ENCODE measurements at places on chromosomes 5 and 9. TPM values are rescaled to one million over a fixed set of nuclear protein-coding genes. Genes with fewer than 3 reads are reported as not detected.

GRCh38 chr5:90792725-90793124 is 234.1 kb downstream of the ADGRV1 start:
- peaks cover 59% of the 10 kb centered on the region for H3K36me3 ChIP-seq
- H3K27me3 ChIP-seq = no peaks in the 10 kb centered on the region
- H3K27ac ChIP-seq = no peak overlapping the region
- no peak overlapping the region for H3K4me3 ChIP-seq
- H3K4me1 ChIP-seq = no peaks in the 10 kb centered on the region
- no peak for DNase-seq

- no peak for DNase-seq
- H3K36me3 ChIP-seq = no peaks in the 10 kb centered on the region
- H3K4me1 ChIP-seq = peaks cover 24% of the 10 kb centered on the region
- H3K27me3 ChIP-seq = no peaks in the 10 kb centered on the region
- no peak overlapping the region for H3K27ac ChIP-seq
These were observed 68.4 kb downstream of the ANKRD33B start for GRCh38 chr5:10632110-10632761.

Gene SMIM33
- total RNA-seq = not detected

GRCh38 chr9:71506821-71507220 is 261.5 kb downstream of the CEMIP2 start:
- no peak for DNase-seq
- no peak overlapping the region for H3K27ac ChIP-seq
- no peaks in the 10 kb centered on the region for H3K36me3 ChIP-seq
- H3K4me1 ChIP-seq = 0 out of 2 replicates have a peak, but pooled peaks cover 3% of the 10 kb centered on the region
- H3K27me3 ChIP-seq = no peaks in the 10 kb centered on the region
- no peak overlapping the region for H3K4me3 ChIP-seq

- H3K4me1 ChIP-seq = no peaks in the 10 kb centered on the region
- peaks cover 5% of the 10 kb centered on the region for H3K36me3 ChIP-seq
- no peak for DNase-seq
- no peak overlapping the region for H3K4me3 ChIP-seq
- H3K27me3 ChIP-seq = no peaks in the 10 kb centered on the region
These were observed 164.4 kb downstream of the GIN1 start for GRCh38 chr5:102955488-102955887.

- no peaks in the 10 kb centered on the region for H3K27me3 ChIP-seq
- peak; percentile 12 for DNase-seq
- no peaks in the 10 kb centered on the region for H3K4me1 ChIP-seq
- H3K27ac ChIP-seq = no peak overlapping the region
These were observed 1809.9 kb upstream of the ACO1 start for GRCh38 chr9:30574355-30575151.

Gene GRM6
- total RNA-seq = not detected

DNA sequence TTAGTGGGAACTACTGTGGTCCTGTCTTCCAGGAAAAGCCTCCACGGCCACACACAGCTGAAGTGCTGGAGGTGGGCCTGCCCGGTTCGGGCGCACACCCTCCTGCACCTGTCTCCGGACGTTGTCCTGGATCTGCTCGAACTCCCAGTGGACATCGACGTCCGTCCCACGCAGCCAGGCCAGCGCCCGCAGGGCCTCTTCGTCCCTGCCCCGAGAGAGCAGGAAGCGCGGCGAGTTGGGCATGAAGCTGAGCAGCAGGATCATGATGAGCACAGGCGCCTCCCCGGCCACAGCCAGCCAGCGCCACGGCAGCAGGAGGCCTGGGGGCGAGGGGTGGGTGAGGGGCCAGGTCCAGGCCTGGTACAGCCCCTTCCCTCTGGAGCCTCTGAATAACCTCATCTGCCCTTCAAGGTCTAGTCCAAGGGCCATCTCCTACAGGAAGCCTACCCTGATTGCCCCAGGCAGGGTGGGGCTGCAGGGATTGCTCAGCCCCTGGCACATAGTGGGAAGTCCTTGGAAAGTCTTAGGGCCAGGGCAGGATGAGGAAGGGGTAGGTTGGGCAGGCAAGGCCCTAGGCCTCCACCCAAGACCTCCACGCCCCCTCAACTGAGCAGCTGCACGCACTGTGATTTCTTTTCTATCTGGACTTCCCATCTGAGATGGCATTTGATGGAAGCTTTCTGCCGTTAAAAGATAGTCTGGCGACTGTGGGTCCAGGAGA is 3.4 kb downstream of the SLC2A6 start:
- no peak overlapping the region for H3K27ac ChIP-seq
- peaks cover 8% of the 10 kb centered on the region for H3K4me1 ChIP-seq
- H3K36me3 ChIP-seq = peaks cover 3% of the 10 kb centered on the region
- no peak overlapping the region for H3K4me3 ChIP-seq

- DNase-seq = no peak
- no peaks in the 10 kb centered on the region for H3K4me1 ChIP-seq
- no peak overlapping the region for H3K27ac ChIP-seq
- no peak overlapping the region for H3K4me3 ChIP-seq
These were observed 757.6 kb downstream of the SEMA5A start for GRCh38 chr5:8788246-8788645.

DNA sequence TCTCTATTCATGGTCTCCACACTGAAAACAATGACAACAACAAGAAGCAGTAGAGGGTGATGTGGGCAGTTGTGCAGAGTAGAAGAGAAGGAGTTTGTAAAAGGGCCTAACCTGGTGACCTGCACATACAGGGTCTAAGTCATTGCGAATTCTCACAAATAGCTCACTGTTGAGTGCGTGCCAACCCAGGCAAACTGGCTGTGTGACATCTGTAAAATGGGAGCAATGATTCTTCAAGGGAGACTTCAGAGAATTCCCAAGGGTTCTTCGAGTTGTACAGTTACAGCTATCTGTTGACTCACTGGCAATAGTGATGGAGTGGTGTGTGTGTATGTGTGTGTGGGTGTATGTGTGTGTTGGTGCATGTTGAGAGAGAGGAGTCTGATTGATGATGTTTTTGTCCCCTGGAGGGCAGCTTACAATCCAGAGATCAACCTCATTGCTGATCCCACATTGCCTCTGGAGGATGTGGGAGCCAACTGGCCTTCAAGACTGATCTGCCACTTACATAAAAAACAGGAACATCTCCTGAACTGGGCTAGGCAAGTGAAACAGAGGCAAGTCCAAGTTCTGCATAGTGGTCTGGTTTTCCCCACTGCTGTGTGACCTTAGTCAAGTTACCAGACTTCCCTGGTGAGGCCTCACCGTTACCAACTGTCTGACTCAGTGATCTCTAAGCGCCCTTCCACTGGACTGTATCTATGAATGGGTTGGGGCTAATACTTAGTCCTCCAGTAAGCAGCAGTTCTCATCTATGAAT is 3.2 kb downstream of the FAT2 start:
- H3K27ac ChIP-seq = no peak overlapping the region
- peaks cover 7% of the 10 kb centered on the region for H3K4me1 ChIP-seq
- H3K27me3 ChIP-seq = no peaks in the 10 kb centered on the region
- no peaks in the 10 kb centered on the region for H3K36me3 ChIP-seq
- no peak for DNase-seq

DNA sequence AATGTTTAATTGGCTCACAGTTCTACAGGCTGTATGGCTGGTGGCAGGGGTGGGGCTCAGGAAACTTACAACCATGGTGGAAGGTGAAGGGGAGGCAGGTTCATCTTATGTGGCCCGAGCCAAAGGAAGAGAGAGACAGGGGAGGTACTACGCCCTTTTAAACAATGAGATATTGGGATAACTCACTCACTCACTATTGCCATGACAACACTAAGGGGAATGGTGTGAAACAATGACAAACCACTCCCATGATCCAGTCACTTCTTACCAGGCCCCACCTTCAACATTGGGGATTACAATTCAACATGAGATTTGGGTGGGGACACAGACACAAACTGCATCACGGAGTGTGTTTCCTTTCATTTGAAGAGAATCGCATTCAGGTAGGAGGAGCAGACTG is 220.9 kb downstream of the GADD45G start:
- no peak for DNase-seq
- no peaks in the 10 kb centered on the region for H3K36me3 ChIP-seq
- H3K27ac ChIP-seq = no peak overlapping the region
- H3K4me3 ChIP-seq = no peak overlapping the region

GRCh38 chr9:123807251-123807650 is 122.7 kb downstream of the DENND1A start:
- H3K4me3 ChIP-seq = no peak overlapping the region
- no peak for DNase-seq
- H3K27me3 ChIP-seq = no peaks in the 10 kb centered on the region
- H3K27ac ChIP-seq = no peak overlapping the region
- H3K36me3 ChIP-seq = no peaks in the 10 kb centered on the region

- no peak overlapping the region for H3K27ac ChIP-seq
- no peaks in the 10 kb centered on the region for H3K36me3 ChIP-seq
- no peak overlapping the region for H3K4me3 ChIP-seq
- H3K4me1 ChIP-seq = peaks cover 34% of the 10 kb centered on the region
These were observed 169.8 kb downstream of the SMC2 start for GRCh38 chr9:104263942-104264341.

DNA sequence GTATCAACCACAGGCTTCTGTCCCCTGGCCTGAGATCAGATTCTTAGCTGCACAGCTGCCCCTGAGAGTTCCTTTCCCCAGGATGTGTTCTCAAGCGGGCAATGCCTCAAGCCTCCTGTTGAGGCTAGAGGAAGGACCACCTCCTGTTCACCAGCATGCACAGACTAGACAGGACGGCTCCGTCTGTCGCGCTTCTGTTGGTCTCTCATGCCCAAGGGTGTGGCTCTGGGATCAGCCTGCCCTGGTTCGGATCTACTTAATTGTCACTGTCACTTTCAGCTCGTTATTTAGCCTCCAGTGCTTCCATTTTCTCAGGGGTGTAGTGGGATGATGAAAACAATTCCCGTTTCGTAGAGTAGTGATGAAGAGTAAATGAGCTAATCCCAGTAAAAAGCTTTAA is 103.1 kb downstream of the KCNIP1 start:
- H3K4me1 ChIP-seq = peaks cover 6% of the 10 kb centered on the region
- H3K27ac ChIP-seq = no peak overlapping the region
- no peak overlapping the region for H3K4me3 ChIP-seq
- H3K27me3 ChIP-seq = no peaks in the 10 kb centered on the region
- no peak for DNase-seq
- H3K36me3 ChIP-seq = no peaks in the 10 kb centered on the region

Gene PCDHGB4
- total RNA-seq = 16.6 TPM

Gene WDR38
- total RNA-seq = not detected

GRCh38 chr5:180090098-180090768 is 18.7 kb upstream of the RNF130 start:
- H3K27ac ChIP-seq = peak overlapping the region; percentile 98
- no peaks in the 10 kb centered on the region for H3K36me3 ChIP-seq
- H3K4me3 ChIP-seq = peak overlapping the region; percentile 59
- no peaks in the 10 kb centered on the region for H3K27me3 ChIP-seq
- DNase-seq = peak; percentile 96

- peaks cover 58% of the 10 kb centered on the region for H3K4me1 ChIP-seq
- no peaks in the 10 kb centered on the region for H3K27me3 ChIP-seq
- no peak overlapping the region for H3K27ac ChIP-seq
- no peak overlapping the region for H3K4me3 ChIP-seq
These were observed 90.4 kb downstream of the ZNF608 start for GRCh38 chr5:124655921-124656511.

Gene DRD1
- not detected for total RNA-seq

Gene FOXD4L6
- total RNA-seq = 0.21 TPM

DNA sequence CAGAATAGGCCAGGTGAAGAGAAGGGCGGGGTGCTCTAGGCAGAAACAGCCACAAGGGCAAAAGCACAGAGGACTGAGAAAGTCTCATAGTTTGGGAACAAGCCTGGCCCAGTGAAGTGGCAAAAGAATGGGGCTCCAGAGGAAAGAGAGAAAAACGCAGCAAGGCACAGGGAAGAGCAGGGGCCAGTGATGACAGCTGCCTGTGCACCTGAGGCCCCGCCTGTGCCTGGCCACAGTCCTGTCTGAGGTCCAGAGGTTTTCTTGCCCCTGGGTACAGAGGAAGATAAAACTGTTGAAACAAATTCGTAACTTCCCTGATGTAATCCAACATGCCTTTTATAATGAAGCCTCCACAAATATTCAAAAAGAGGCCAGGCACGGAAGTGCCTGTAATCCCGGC is 22.0 kb downstream of the FRRS1L start:
- H3K4me3 ChIP-seq = no peak overlapping the region
- H3K27me3 ChIP-seq = no peaks in the 10 kb centered on the region
- no peaks in the 10 kb centered on the region for H3K4me1 ChIP-seq

Measured in GM23338 (cell line).